Lung (tissue), 17 donors: ENCODE measurements at places on chromosomes 5 and 9. TPM values are rescaled to one million over a fixed set of nuclear protein-coding genes. Genes with fewer than 3 reads are reported as not detected.

DNA sequence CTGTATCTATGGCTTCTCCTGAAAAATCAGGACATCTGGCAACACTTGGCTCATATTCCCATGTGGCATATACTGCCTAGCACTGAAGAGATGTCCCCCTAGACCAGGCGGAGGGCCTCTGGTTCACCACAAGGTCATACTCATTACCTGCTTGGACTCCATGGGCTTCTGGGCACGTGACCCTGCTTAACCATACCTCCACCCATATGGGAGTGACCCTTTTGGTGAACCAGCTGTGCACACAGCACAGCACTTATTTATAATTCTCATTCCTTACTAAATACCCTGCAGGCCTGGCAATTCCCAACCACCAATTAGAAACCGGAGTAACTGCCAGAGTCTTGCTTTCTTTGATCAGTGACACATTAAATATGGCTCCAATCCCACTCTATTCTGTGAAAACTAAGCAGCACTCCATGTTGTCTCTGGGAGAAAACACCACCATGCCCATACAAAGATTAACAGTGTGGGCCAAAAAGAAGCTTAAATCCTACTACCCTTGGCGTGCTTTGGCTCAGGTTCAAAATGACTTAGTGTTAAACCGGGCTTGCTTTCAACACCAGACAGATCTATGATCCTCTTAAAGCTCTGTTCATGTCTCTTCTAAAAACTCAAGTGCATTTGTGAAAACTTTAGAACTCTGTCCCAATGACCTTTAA lies 57.7 kb downstream of the MTMR12 start:
- no peak overlapping the region for H3K27ac ChIP-seq
- H3K4me1 ChIP-seq, result no peaks in the 10 kb centered on the region

DNA sequence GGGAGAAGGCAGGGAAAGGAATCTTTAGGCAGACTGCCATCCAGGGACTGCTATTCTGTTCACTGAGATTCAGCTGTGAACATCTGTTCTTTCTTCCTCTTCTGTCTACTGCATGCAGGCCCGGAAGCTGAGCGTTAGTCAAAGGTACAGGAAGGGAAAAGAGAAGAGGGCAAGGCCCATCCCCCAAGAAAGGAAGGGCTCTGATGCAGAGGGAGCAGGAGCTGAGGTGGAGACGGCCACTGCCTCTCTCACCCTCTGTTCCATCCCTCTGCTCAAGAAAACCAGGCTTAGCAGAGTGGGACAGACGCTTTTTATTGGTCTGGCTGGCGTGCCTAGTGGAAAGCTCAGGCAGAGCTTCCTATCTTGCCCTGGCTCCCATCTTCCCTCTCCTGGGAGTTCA lies 57.6 kb downstream of the PFDN1 start:
- peak overlapping the region; percentile 55 for H3K27ac ChIP-seq
- peaks cover 6% of the 10 kb centered on the region for H3K36me3 ChIP-seq
- DNase-seq, result peak; percentile 27
- peaks cover 25% of the 10 kb centered on the region for H3K4me1 ChIP-seq

- peaks cover 3% of the 10 kb centered on the region for H3K4me1 ChIP-seq
- no peaks in the 10 kb centered on the region for H3K27me3 ChIP-seq
- H3K4me3 ChIP-seq, result no peak overlapping the region
- DNase-seq, result no peak
Measured at GRCh38 chr5:90475436-90475980, 844 bp downstream of the POLR3G start.

DNA sequence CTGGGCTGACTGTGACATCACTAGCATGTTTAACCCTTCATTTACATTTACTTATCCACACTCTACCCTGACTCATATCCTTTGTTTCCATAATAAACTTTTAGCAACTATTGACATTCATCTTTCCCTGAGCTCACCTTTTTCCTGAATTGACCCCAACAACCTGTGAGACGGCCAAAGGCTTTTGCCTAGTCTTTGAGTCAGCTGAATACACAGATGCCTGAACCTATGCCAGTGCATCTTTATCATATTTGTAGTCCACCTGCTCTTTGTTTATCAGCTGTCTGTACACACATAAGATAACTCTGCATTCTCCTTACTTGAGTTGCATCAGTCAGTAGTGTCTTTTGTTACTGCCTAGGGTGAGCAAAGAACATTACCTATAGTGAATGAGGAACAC lies 128.5 kb upstream of the HMHB1 start:
- H3K27ac ChIP-seq, result no peak overlapping the region
- no peak overlapping the region for H3K4me3 ChIP-seq
- peaks cover 19% of the 10 kb centered on the region for H3K4me1 ChIP-seq
- DNase-seq, result no peak
- H3K27me3 ChIP-seq, result no peaks in the 10 kb centered on the region

- H3K27ac ChIP-seq, result no peak overlapping the region
- no peak for DNase-seq
- H3K4me3 ChIP-seq, result no peak overlapping the region
- H3K4me1 ChIP-seq, result peaks cover 3% of the 10 kb centered on the region
Measured at GRCh38 chr5:15034379-15034778, 162.8 kb upstream of the ANKH start.

GRCh38 chr5:83197326-83197967 lies 120.1 kb downstream of the XRCC4 start:
- H3K27ac ChIP-seq, result no peak overlapping the region
- peaks cover 6% of the 10 kb centered on the region for H3K4me1 ChIP-seq
- H3K36me3 ChIP-seq, result no peaks in the 10 kb centered on the region
- DNase-seq, result no peak
- H3K27me3 ChIP-seq, result no peaks in the 10 kb centered on the region

- H3K4me1 ChIP-seq, result peaks cover 24% of the 10 kb centered on the region
- H3K27ac ChIP-seq, result no peak overlapping the region
- no peak for DNase-seq
- no peaks in the 10 kb centered on the region for H3K36me3 ChIP-seq
Measured at GRCh38 chr5:148387325-148387724, 3.6 kb downstream of the FBXO38 start.

DNA sequence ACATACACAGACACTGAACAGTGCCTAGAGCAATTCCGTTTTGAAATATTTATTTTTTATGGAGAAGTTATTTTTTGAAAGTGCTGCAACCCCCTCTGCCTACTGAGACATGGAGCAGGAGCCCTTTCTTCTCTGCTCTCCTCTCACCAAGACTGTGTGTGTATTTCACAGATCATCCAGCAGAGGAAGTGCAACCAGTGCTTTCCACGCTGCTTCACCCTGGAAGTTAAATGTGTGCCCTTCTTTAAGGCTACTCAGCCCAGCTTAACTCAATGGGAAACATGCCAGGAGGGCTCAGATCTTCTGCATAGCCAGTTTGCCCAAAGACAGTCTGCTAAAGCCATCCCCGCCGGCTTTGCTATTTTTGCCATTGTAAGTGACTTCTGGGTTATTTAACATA lies 606.3 kb downstream of the TLE1 start:
- H3K4me1 ChIP-seq, result no peaks in the 10 kb centered on the region
- peak; percentile 56 for DNase-seq
- no peak overlapping the region for H3K27ac ChIP-seq
- H3K27me3 ChIP-seq, result peaks cover 3% of the 10 kb centered on the region

DNA sequence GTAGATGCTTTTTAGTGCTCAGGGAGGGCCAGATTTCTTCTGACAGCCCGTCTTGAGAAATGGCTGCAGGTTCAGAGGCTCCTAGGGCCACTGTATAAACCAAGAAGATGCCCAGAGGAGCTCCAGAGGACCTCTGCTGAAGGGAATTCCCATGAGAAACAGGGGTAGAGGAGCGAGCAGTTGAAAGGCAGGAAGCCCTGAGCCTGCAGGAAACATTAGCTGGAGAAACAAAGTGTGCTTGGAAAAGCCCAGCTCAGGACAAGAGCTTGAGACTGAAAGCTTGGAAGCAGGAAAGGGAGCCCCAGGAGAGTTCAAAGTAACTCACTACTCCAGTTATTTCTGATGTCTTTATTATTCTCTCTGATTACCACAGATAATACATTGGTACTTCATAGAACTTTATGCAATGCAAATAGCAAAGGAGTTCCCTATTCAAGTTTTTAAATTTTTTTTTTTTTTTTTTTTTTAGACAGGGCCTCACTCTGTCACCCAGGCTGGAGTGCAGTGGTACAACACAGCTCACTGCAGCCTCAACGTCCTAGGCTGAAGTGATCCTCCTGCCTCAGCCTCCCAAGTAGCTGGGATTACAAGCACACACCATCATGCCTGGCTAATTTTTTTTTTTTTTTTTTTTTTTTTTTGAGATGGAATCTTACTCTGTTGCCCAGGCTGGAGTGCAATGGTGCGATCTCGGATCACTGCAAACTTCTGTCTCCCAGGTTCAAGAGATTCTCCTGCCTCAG lies 16.5 kb downstream of the HBEGF start:
- H3K27ac ChIP-seq, result no peak overlapping the region
- DNase-seq, result peak; percentile 34
- no peaks in the 10 kb centered on the region for H3K27me3 ChIP-seq
- H3K36me3 ChIP-seq, result no peaks in the 10 kb centered on the region
- no peaks in the 10 kb centered on the region for H3K4me1 ChIP-seq

GRCh38 chr5:149300441-149300840 lies 28.8 kb downstream of the AFAP1L1 start:
- DNase-seq, result no peak
- peak overlapping the region; percentile 41 for H3K27ac ChIP-seq
- H3K27me3 ChIP-seq, result no peaks in the 10 kb centered on the region
- peaks cover 3% of the 10 kb centered on the region for H3K4me1 ChIP-seq
- no peaks in the 10 kb centered on the region for H3K36me3 ChIP-seq
- H3K4me3 ChIP-seq, result no peak overlapping the region

DNA sequence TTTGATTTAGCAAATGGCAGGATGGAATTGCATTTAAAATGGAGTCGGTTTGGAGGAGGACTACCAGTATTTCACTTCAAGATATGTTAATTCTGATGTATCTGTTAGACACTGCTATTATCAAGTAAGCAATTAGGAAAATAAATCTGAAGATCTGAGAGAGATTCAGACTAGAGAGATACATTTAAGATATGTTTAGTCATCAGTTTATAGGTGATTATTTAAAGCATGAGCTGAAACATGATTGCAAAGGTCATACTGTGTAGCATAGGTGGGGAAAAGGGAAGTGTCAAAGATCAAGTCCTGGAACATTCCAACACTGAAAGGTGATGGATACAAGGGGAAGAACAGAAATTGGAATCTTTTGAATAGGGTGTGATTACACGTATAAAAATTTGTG lies 79.1 kb downstream of the FAM174A start:
- no peak overlapping the region for H3K4me3 ChIP-seq
- H3K27me3 ChIP-seq, result no peaks in the 10 kb centered on the region
- peaks cover 1% of the 10 kb centered on the region for H3K4me1 ChIP-seq
- no peak for DNase-seq

DNA sequence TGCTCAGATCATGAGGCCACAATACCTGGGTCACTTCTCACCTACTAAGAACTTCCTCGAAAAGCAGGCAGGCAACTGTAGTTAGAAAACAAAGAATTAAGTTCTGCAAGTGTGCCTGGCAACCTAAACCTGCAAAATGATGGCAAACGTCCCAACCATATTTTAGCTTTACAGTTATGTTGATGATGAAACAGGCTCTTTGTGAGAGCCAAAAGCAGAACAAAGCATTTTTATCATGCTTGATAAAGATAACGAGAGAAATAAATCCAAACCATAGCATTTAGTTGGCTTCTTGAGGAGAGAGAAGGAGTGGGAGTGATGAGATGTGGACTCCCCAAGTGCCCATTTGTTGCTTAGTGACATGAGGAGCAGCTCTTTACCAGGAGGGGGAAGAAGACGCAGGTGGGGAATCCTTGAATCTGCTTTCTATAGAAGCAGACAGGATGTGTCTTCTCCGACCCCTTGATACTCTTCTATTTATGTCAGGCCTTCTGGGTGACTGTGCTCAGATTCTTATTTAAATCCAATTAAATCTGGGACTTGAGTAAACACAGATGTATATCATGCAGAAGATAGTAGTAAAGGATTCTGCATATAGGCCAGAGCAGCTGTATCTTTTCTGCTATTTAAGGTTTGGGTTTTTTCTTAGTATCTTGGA lies 221.2 kb downstream of the TMEM167A start:
- peak; percentile 93 for DNase-seq
- H3K4me1 ChIP-seq, result peaks cover 40% of the 10 kb centered on the region
- no peak overlapping the region for H3K4me3 ChIP-seq
- H3K27ac ChIP-seq, result no peak overlapping the region
- no peaks in the 10 kb centered on the region for H3K27me3 ChIP-seq

DNA sequence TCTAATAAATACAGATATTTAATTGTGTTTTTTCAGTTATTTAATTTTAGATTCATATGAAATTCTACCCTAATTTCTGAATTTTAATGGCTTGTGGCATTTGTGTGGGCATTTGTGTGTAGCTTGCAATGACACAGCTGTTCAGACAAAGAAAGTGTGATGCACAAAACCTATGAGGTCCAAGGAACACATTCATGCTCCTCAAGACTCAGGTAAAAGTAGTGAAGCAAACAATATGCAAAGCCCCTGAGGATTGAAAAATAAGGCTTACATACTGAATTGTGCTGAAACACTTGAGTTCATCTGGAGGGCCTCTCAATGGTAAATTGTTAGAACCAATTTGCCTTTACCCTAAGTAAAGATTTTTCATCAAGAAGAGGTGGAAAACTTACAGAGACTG lies 28.1 kb downstream of the IL7R start:
- H3K4me3 ChIP-seq, result no peak overlapping the region
- H3K4me1 ChIP-seq, result no peaks in the 10 kb centered on the region
- no peaks in the 10 kb centered on the region for H3K27me3 ChIP-seq
- H3K36me3 ChIP-seq, result no peaks in the 10 kb centered on the region
- H3K27ac ChIP-seq, result no peak overlapping the region

GRCh38 chr5:172559004-172559932 lies 81.8 kb upstream of the NEURL1B start:
- peaks cover 35% of the 10 kb centered on the region for H3K4me1 ChIP-seq
- H3K4me3 ChIP-seq, result no peak overlapping the region
- no peaks in the 10 kb centered on the region for H3K27me3 ChIP-seq
- no peak overlapping the region for H3K27ac ChIP-seq
- H3K36me3 ChIP-seq, result no peaks in the 10 kb centered on the region

GRCh38 chr9:127899128-127899943 lies at the start of gene ST6GALNAC6:
TSS of gene ST6GALNAC6 (minus strand) at chr9:127899603. CDS start at chr9:127897981, 1,622 bp downstream.
- no peaks in the 10 kb centered on the region for H3K27me3 ChIP-seq
- H3K4me1 ChIP-seq, result peaks cover 17% of the 10 kb centered on the region

DNA sequence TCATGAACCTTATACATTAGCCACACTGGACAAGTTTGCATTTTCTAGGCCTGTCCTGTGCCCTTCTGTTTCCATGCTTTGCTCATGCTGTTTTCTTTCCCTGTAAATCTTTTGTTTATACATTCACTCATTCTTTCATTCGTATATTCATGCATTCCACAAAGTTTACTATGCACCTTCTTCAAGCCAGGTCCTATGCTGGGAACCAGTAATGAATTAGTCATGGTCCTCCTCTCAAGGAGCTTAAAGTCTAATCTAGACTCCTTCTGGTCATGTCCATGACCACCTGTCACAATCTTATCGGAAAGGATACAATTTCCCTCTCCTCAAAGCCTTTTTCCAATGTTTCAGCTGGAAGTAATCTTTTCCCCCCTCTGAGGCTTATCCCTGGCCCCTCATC lies 9.1 kb upstream of the XPA start:
- H3K36me3 ChIP-seq, result no peaks in the 10 kb centered on the region
- DNase-seq, result no peak
- H3K27me3 ChIP-seq, result no peaks in the 10 kb centered on the region
- H3K4me1 ChIP-seq, result peaks cover 4% of the 10 kb centered on the region
- no peak overlapping the region for H3K4me3 ChIP-seq

ABO gene
- total RNA-seq, result 3.9 TPM
